Hepatocyte (in vitro differentiated cells): ENCODE measurements at places on chromosomes 3 and 15.
A peak's percentile ranks its signal among the peaks of the same experiment; 100 is the strongest.

DNA sequence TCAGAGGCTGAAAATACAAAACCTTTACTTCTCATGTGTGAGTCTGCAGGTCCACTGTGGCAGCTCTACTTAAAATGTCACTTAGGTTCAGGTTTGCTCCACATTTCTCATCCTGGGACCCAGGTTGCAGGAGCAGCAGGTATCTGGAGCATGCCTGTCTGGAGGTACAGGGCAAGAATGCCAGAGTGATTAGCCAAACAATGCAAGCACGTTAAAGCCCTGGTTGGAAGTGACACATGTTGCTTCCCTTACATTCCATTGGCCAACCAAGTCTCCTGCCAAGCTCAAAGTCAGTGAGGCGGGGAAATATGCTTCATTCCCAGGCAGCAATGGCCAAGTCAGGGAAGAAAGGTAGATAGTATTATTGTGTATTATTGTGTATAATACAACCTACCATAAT lies 76.8 kb upstream of the ARL6 start:
- DNase-seq: no peak

DNA sequence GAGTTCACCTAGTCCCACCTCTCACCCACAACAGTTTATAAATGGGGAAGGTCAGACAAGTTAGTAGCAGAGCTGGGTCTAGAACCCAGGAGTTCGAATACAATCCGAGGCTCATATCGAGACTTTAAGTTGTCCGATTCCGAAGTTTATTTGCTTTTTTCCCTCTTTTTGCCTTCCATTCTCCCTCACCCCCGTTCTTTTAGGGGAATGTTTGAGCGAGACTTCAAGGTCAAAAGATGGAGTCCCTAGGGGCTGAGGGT lies 7.3 kb downstream of the BCL6 start:
- no peak for DNase-seq

GRCh38 chr3:56975567-56975966 lies 84.9 kb upstream of the SPATA12 start:
- peak; percentile 27 for DNase-seq

DNA sequence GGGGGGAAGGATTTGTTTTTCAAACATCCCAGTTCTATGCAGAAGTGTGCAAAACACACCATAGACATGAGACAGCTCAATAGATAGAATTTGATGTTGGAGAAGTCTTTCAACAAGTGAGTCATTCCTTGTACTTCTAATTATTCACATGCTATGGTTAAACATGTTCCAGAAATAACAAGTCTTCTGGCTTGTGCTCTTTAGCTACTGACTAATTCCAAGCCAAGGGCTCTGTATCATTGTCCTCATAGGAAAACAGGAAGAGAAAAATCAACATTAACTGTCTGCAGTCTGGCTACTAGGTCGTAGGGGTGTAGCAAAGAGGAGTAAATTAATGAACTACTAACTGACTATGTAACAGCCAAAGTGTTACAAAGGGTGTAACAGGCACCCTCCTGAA lies 25.8 kb downstream of the LDHAL6B start:
- no peak for DNase-seq

- DNase-seq: no peak
Observed at GRCh38 chr15:63506537-63507035, 2.2 kb downstream of the USP3 start.

DNA sequence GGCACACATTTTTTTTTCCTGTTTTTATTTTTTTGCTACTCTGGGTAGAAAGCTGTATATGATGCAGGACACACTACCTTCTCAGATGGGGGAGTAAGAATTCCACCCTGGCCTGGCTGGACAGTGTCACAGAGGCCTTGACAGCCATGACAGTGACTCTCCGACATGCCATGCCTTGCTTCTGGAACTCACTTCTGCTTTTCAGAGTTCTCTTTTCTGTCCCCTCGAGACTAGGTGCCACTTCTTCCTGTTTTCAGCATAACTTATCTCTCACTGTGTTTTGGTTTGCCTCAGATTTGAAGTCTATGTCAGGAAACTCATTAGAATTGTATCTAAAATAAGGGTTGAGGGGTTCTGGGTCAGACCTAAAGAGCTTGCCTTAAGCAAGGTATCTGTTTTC lies 69.1 kb upstream of the SEC13 start:
- DNase-seq: no peak
